ENCODE measurements at places on chromosomes 6 and 20. TPM values are rescaled to one million over a fixed set of nuclear protein-coding genes. Genes with fewer than 3 reads are reported as not detected.

DNA sequence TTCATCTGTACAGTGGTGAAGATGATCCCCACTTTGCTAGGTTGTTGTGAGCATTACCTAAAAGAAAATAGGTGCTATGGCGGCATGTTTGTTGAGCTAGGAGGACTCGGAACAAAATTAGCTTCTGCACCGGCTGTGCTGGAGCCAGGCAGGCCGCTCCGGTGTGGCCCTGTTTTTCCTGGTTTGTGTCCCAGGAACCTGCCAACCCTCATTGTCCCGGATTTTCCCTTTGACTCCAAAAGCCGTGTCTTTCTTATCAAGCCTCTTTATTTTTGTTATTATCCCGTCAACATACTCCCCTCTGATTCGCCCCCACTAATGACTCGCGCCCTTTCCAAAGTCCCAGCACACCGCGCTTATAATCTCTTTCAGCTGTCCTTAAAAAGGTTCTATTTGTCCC lies 117.0 kb downstream of the MYLK4 start:
- no peak for DNase-seq
- peaks cover 18% of the 10 kb centered on the region for H3K27me3 ChIP-seq
- H3K27ac ChIP-seq = no peak overlapping the region
- H3K36me3 ChIP-seq = no peaks in the 10 kb centered on the region
- H3K4me3 ChIP-seq = peak overlapping the region; percentile 49
- H3K4me1 ChIP-seq = peaks cover 5% of the 10 kb centered on the region

- H3K36me3 ChIP-seq = no peaks in the 10 kb centered on the region
- H3K27me3 ChIP-seq = peaks cover 10% of the 10 kb centered on the region
These were observed 43.1 kb downstream of the RBM38 start for GRCh38 chr20:57434390-57434700.

- DNase-seq = no peak
- H3K36me3 ChIP-seq = no peaks in the 10 kb centered on the region
- H3K27ac ChIP-seq = no peak overlapping the region
- no peak overlapping the region for H3K4me3 ChIP-seq
These were observed 113.3 kb downstream of the AFG1L start for GRCh38 chr6:108407904-108408827.

DNA sequence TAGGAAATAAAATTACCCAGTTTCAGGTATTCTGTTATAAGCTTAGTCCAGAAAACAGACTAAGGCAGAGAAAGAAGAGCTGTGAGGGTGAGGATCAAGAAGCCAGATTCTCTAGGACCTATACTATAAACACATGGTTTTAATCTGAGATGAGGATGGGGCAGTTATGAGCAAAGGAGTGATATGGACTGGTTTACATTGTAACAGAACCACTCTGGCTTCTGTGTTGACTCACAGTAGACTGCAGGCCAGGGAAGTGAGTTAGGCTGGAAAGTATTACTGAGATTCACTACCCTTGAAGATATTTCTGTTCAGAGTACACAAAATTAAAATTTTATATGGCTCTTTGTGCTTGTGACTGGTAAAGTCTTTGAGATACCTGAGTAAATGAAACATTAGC lies 3.2 kb upstream of the RWDD1 start:
- no peaks in the 10 kb centered on the region for H3K36me3 ChIP-seq
- H3K27ac ChIP-seq = no peak overlapping the region
- DNase-seq = no peak
- no peaks in the 10 kb centered on the region for H3K27me3 ChIP-seq
- no peak overlapping the region for H3K4me3 ChIP-seq

- no peak for DNase-seq
- H3K27me3 ChIP-seq = no peaks in the 10 kb centered on the region
- no peak overlapping the region for H3K27ac ChIP-seq
- H3K4me3 ChIP-seq = no peak overlapping the region
- peaks cover 10% of the 10 kb centered on the region for H3K4me1 ChIP-seq
These were observed 2.6 kb downstream of the EIF2S2 start for GRCh38 chr20:34109442-34109841.

DNA sequence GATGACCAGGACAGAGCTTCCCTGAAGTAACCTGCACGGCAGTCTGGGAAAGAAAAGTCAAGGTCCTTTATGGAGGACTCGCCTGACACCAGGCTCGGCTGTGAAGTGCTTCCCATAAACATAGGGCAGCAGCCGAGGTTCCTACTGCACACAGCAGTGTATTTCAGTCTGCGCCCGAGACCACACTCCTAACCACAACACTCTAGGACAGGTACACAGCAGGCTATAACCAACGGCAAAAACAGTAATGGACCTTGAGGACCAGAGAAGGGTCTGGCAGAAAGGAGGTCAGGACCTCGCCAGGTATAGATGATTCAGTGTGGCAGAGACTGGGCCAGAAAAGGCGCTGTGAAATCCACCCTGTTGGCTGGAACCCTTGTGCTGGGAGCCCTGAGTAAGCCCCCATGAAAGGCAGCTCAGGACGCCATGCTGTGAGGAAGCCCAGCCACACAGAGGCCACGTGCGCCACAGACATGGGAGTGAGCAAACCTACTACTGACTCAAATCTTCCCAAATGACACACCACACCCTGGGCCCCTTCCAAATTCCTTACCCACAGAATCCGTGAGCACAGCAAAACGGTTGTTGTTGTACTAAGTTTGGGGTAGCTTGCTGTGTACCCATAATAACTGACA lies 129.6 kb upstream of the CST7 start:
- no peak for DNase-seq
- no peak overlapping the region for H3K4me3 ChIP-seq
- H3K4me1 ChIP-seq = no peaks in the 10 kb centered on the region
- no peak overlapping the region for H3K27ac ChIP-seq

DNA sequence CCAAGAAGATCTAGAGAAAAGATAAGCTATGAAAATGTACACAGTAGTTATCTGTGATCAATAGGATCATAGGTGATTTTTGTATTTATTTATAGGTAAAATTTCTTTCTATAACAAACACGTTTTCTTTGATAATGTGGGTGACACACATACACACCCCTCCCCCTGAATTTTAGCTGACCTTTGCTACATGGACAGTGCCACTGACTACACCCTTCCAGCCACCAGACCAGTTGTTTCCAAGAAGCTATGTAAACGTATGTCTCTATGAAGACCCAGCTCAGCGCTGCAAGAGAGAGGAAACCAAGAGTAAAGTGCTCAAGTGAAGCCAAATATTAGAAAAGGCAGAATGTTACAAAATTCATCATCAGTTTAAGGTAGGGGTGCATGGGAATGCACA lies 16.3 kb downstream of the MOCS1 start:
- DNase-seq = no peak
- H3K4me3 ChIP-seq = no peak overlapping the region
- H3K36me3 ChIP-seq = peaks cover 3% of the 10 kb centered on the region
- H3K27me3 ChIP-seq = no peaks in the 10 kb centered on the region

DNA sequence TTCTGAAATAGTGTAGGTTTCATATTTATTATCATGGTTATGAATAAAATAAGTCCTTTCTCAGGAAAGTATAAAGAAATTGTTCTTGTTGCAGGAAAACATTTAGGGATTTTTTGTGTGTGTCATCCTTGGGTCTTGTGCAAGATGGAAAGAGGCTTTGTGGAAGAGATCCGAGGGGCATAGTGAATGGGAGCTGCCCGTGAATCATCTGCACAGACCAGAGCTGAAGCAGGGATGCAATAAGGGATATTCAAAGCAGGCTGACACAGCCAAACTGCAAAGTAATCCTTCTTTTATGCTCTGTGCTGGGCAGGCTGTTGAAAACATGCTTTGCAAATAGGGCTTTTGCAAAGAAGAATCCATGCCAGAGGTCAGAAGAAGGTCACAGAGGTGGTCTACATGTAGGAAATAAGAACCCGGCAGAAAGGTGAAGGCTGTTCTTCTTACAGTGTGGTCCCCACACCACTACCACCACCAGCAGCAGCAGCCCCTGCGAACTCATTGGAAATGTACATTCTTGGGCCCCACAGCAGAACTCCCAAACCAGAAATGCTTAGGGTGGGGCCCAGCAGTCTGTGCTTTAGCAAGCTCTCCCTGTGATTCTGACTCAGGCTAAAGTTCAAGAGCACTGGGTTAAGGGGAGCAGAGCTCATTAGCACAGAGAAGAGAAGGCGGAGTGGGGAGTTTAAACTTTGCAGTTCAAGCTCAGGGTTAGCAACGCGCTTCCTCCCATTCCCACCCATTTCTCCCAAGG lies 237.6 kb downstream of the QKI start:
- no peak overlapping the region for H3K4me3 ChIP-seq
- no peaks in the 10 kb centered on the region for H3K4me1 ChIP-seq
- H3K27ac ChIP-seq = no peak overlapping the region
- DNase-seq = no peak
- no peaks in the 10 kb centered on the region for H3K27me3 ChIP-seq

The KHDRBS2 gene
- 1.5 TPM for total RNA-seq

The ADISSP gene
- total RNA-seq = 23.6 TPM

The CFAP206 gene
- total RNA-seq = 0.05 TPM

The TMEM14A gene
- total RNA-seq = 15.1 TPM

The RSPH4A gene
- 0.38 TPM for total RNA-seq

DNA sequence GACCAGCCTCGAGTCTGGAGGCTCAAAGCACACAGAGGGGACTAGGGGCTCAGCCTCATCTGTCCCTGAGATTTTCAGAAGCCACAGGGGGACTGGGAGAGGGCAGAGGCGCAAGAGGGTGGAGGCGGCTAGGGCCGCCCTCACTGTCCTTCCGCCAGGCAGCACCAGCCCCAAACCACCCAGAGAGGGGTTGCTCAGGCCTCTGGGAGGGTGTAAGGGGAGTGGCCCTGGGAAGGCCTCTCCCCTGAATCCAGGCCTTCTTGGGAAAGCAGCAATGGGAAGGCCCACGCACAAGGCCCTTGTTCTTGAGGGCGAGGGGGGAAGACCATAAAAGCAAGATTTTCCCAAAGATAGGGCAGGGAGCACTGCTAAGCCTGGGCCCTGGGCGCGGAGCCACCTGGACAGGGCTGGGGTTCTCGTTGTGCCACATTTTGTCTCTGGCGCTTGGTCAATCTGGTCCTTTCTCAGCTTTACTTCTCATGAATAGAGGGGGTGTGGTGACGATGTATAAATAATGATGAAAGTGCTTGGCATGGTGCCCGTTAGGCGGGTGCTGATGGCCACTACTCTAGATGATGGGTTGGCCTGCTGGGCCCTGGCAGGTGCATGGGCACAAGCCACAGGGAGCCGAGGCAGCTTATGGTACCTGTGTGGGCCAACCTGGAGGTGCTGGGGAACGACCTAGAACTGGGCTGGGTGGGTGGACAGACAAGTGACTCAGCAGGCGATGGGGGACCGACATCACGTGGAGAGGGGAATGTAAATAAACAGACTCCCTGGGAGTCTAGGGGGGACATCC lies 4.8 kb downstream of the SAMD10 start:
- H3K4me3 ChIP-seq = no peak overlapping the region
- DNase-seq = no peak
- H3K36me3 ChIP-seq = peaks cover 9% of the 10 kb centered on the region

DNA sequence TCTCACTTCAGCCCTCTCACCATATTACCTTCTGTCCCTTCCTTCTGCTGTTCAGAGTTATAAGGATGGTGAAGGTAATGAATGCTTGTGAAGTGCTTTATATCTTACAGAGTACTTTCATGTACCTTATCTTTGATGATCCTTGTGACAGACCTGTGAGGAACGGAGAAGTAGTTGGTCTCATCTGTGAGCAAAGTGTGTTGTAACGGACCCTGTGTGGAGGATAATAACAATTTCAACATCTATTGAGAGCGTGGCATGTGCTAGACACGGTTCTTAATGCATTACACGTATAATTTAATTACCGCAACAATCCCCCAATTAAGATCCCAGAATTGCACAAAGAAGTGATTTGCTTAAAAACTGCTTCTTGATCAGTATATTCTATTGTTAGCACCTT lies 124.6 kb downstream of the ANKS1A start:
- peaks cover 11% of the 10 kb centered on the region for H3K36me3 ChIP-seq
- no peak overlapping the region for H3K4me3 ChIP-seq

All from thymus (tissue), 14 donors.